ENCODE measurements at places on chromosomes 4 and X.

GRCh38 chr4:18297684-18298083, 276.1 kb upstream of the LCORL start:
- no peak for DNase-seq

GRCh38 chrX:80266979-80267378, 153.3 kb upstream of the TENT5D start:
- no peak for DNase-seq

GRCh38 chrX:152892999-152893891, 4.6 kb upstream of the ZNF185 start:
- no peak for DNase-seq

- no peak for DNase-seq
Observed at GRCh38 chr4:21457086-21457840, 491.3 kb downstream of the KCNIP4 start.

DNA sequence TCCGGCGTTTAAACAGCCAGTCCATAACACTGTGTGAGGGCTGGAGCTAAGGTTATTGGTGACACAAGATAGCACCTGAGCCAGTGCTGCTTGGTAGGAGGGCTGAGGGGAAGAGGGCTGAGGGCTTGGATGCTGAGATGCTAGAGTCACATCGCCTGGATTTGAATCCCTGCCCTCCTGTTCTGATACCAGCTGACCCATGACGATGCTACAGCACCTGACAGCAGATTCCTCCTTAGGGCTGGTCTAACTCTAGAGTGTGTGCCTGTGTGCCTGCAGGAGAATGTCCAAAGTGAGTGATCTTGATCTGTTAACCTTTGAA, 102.5 kb downstream of the PTTG2 start:
- no peak for DNase-seq

- no peak for DNase-seq
Observed at GRCh38 chr4:39937683-39938268, 39.9 kb downstream of the PDS5A start.

GRCh38 chr4:184432127-184432922, 42.0 kb downstream of the IRF2 start:
- no peak for DNase-seq

GRCh38 chr4:131251321-131251720, 1897.8 kb upstream of the PCDH10 start:
- no peak for DNase-seq

- DNase-seq, result no peak
Observed at GRCh38 chr4:112173593-112174558, 28.6 kb downstream of the FAM241A start.

GRCh38 chr4:88029556-88029955, 22.1 kb downstream of the PKD2 start:
- DNase-seq, result no peak

GRCh38 chr4:88967883-88968331, 89.1 kb downstream of the FAM13A start:
- DNase-seq, result no peak

DNA sequence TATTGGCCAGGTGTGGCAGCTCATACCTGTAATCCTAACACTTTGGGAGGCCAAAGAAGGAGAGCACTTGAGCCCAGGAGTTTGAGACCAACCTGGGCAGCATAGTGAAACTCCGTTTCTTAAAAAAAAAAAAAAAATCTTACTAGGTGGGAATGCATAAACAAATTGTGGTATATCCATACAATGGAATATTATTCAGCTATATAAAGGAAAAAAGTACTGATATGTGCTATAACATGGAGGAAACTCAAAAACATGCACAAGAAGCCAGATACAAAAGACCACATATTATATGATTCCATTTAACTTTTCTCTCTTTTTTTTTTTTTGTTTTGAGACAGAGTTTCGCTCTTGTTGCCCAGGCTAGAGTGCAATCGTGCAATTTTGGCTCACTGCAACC, 13.5 kb upstream of the BCORL1 start:
- no peak for DNase-seq

DNA sequence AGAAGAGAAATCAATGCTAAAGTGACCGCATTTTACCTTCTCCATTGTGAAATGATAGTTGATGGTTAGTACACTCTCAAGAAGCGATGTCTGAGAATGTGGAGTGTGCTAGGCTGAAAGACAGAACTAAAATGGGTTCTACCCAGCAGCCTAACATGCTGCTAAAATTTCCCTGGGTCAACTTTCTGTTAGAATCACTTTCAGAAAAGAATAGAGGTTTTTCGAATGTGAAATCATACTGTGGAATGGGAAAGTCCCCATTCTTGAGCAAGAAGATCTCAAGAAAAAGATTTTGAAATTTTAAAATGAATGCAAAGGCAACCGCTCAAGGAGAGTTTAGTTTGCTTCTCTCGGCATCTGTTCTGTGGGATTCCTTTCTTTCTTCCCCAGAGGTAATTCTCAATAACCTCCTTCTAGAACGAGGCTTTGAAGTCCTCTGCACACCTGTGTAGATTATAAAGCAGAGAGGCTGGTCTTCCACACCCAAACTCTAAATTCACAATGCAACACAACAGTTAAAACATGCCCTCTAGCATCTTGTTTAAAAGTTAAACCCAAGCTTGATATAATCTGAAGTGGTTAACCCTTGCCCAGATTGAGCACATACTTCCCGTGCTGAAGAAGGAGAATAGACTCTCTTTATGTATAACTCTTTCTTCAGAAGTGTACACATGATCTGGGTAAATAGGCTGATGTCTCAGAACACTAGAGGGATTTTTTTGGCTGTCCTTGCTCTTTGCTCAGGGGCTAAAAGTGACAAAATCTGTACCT, 208.7 kb upstream of the KLF3 start:
- DNase-seq, result no peak

GRCh38 chrX:2159861-2160260, 340.9 kb downstream of the DHRSX start:
- no peak for DNase-seq

DNA sequence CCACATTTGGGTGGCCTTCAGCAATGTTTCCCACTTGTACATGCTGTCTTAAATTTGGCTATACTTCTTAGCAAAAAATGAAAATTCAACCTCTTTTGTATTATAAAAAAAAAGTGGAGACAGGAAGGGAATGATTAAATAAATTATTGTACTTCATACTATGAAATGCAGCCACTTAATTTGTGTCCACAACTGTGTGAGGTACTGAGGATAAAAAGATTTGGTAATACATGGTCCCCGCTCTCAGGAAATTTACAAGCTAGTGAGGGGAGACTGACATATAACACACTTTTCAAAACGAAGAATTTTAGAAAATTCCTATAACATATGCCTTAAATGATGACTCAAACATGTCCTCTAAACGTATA, 105.0 kb downstream of the HNRNPD start:
- DNase-seq, result no peak

- no peak for DNase-seq
Observed at GRCh38 chr4:12723849-12724447, 760.2 kb downstream of the RAB28 start.

DNA sequence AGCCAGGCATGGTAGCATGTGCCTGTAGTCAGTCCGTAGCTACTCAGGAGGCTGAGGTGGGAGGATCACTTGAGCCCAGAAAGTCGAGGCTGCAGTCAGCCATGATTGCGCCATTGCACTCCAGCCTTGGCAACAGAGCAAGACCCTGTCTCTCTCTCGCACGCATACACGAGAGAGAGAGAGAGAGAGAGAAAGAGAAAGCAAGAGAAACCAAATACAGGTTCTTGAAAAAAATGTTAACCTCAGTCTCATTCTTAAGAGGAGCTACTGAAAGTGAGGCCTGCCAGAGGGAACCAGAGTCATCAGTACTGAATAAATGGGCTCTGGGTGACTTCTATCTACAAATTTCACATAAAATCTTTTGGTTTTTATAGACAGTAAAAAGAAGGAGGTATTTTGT, 42.9 kb downstream of the KIAA0232 start:
- no peak for DNase-seq

GRCh38 chr4:6095897-6096296, 77.7 kb upstream of the C4orf50 start:
- DNase-seq, result no peak

GRCh38 chrX:42934020-42934726, 156.2 kb upstream of the PPP1R2C start:
- DNase-seq, result no peak

- no peak for DNase-seq
Observed at GRCh38 chr4:336893-337142, 796 bp upstream of the ZNF141 start.

DNA sequence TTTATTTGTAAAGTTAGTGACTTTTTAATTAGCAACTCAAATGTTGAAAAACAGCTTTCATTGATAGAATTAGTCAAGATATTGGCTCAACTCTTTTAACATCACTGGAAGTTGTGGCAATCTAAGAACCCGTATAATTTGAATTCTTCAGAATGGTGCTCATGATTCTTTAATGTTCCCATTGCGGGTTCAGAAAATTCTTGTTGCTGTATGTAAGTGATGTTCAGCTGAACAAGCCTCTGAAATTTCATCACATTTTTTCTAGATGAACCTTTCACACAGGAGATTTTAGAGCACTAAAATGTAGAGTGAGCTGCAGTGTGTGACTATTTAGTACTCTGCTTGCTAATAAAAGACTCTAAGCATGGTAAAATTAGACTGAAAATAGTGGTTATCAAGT, 1317.7 kb downstream of the FSTL5 start:
- no peak for DNase-seq

DNA sequence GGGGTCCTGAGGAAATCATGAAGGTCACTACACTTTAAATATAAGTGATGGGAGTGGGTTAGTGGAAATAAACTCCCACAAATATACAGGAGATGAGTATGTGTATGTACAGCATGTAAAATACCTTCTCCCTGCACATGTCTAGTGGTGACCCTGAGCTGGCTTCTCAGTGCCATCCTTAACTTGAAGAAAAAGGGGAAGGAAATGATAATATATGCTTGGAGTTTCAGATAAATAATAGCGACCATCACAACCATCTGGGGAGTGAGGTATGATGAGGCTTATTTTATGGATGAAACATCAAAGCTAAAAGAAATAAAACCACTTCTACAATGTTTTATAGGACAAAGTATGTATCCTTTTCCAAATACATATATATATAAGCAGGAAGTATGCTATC, 41.0 kb upstream of the SORBS2 start:
- no peak for DNase-seq

GRCh38 chrX:19204636-19205035, 82.4 kb upstream of the ADGRG2 start:
- no peak for DNase-seq

DNA sequence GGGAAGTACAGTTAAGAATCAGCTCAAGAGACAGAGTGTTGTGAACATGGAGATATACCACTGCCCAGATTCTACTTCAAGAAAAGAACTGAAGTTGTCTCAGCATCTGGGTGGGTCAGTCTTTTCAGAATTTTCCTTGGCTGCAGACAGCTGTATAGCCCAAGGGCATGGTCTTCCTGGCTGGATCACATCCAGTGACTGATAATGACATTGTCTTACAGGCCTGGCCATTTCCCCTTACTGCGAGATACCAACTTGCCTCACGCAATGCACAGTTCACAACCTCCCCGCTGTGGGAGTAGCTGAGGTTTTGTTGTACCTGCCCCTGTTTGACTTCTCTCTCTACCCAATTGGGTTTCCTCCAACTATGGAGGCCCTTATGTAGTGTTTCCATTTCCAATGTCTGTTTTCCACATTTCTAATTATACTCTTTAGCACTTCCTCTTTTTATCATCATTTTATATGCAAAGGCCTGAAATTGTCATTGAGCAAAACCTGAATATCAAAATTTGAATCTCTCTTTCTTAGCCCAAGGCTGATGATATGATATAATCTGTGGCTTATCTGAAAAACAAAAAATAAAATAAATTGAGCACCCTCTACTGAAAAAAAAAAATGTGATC, 209.1 kb downstream of the NAF1 start:
- DNase-seq, result no peak

GRCh38 chr4:24598025-24598424, 13.7 kb upstream of the DHX15 start:
- no peak for DNase-seq

DNA sequence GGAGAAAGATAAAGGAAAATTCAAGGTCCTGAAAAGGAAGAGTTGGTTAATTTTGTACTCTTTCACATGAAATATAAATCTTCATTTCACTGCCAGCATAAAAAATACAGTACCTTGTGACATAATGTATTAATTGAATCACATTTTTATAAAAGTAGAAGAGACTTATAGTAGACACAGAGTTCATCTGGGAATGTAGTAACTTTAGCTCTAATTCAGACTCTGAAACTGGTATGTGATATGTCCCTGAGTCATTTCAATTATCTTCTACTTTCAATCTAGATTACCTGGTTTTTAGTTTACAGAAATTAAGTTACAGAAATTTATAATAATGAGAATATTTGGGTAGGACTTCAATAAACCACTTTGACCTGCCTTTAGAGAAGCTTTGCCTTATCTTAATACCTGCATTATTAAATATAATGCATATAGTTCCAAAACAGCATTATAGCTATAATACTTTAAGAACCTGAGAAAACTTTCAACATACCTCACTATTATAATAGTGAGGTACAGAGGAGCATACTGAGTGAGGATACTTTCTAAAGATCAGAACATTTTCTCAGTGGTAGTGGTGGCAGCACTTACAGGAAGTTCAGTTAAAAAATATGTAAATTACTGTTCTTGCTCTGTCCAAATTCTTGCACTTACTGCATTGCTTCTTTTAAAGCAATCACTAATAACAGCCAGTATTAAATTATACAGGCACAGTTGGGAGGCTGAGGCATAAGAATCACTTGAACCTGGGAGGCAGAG, 11.2 kb downstream of the NEK1 start:
- DNase-seq, result no peak

- no peak for DNase-seq
Observed at GRCh38 chr4:26784207-26784865, 76.3 kb upstream of the STIM2 start.

- DNase-seq, result no peak
Observed at GRCh38 chrX:1909419-1910206, 294.8 kb downstream of the ASMT start.

- DNase-seq, result no peak
Observed at GRCh38 chr4:80006935-80007744, 65.9 kb downstream of the ANTXR2 start.

DNA sequence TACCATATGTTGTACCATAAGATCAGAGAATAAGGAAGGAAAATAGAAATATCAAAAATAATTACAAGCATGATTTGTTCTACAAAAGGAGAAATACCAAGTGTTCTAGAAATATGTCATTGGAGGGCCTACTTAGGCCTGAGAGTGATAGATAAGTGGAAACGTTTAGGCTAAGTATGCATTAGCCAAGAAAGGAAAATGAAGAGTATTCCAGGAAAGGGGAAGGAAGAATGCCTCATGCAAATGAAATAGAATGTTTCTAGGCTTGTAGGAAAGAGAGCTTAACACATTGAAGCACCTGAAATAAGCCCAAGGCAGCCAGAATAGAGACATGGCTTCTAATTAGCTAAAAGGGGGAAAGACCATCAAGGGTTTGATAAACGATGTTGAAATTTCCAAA, 595.7 kb upstream of the ATOH1 start:
- DNase-seq, result no peak
